Stimulated activated CD4-positive, alpha-beta T cell treated with anti-CD3 and anti-CD28 coated beads, Interleukin-15, amount 100 ng/mL, for 1 hour (primary cell): ENCODE measurements at places on chromosomes 2 and 18.

DNA sequence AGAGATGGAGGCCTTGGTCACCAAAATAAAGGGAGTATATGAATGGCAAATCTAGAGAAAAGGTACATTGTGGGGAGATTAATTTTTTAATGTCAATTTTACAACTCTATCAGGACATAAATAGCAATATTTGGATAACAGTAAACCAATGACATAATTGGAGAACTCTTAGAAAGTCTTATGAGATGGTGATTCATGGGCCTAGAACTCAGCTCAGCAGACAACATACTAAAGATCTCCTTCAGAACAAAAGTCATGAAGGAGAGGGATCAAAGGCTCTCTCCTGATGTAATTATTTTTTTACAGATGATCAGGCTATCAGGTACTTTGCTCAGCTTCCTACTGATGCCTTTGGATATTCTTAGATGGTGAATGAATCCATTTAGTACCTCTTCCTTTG is 90.0 kb downstream of the CRACDL start:
- no peak for DNase-seq

- DNase-seq: no peak
Observed at GRCh38 chr2:238461051-238461450, 34.3 kb downstream of the ASB1 start.

- peak; percentile 48 for DNase-seq
Observed at GRCh38 chr2:74919827-74920226, 38.6 kb upstream of the POLE4 start.

DNA sequence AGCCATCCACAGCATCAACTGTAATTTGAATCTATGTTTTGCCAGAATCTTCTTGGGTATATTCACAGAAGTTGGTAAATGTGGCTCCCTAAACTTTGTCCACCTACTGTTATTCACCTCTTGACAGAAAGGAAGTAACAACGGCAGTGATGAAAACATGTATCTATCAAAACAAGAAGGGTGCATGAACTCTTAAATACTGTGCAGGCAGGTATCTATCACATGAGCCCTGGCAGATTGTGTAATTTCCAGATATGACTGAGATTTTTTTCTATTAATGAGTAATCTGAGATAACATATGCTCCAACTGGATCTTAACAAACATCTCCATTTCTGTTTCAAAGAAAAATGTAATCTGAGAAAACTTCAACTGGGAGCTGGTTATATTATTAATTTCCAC is 36.6 kb downstream of the SFT2D3 start:
- no peak for DNase-seq

GRCh38 chr2:120548627-120549608 is 186.8 kb upstream of the GLI2 start:
- DNase-seq: no peak
